ENCODE measurements at places on chromosomes 1 and 21.
A peak's percentile ranks its signal among the peaks of the same experiment; 100 is the strongest.

DNA sequence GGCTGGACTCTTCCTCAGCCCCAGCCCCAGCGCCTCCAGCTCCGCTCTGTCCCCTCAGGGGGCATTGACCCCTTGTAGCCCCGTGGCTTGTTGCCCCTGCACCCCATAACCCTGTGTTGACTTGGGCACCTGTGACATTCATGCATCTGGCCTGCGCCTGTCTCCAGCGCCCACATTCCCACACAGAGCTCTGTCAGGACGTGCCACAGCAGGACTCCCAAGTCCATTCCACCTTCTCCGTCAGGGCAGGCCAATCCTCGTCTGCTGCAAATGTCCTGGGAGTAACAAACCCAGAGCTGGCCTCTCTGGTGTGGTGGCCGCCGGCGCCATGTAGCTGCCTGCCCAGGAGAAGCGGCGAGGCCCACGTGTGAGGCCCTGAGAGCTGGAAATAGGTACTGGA is 60.6 kb downstream of the AGPAT3 start:
- DNase-seq, result no peak

- DNase-seq, result no peak
Measured at GRCh38 chr1:83692524-83693381, 306.2 kb downstream of the TTLL7 start.

DNA sequence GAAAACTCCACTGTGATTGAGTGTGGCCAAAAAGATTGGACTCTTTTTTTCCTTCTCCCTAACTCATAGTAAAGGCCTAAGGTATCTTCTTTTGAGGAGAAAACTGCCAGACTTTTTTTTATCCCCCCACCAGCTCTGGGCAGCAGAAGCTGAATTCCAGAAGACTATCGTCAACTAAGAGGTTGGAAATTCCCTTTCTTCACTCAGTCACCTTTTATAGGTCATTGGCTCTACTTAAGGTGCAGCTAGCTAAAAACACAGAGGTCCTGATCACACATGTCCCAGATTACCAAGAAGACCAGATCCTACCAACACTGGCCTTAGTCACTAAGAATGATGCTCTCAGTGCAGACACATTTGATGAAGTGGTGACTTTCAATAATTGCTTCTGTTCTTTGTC is 1441.2 kb downstream of the PLA2G4A start:
- DNase-seq, result no peak

DNA sequence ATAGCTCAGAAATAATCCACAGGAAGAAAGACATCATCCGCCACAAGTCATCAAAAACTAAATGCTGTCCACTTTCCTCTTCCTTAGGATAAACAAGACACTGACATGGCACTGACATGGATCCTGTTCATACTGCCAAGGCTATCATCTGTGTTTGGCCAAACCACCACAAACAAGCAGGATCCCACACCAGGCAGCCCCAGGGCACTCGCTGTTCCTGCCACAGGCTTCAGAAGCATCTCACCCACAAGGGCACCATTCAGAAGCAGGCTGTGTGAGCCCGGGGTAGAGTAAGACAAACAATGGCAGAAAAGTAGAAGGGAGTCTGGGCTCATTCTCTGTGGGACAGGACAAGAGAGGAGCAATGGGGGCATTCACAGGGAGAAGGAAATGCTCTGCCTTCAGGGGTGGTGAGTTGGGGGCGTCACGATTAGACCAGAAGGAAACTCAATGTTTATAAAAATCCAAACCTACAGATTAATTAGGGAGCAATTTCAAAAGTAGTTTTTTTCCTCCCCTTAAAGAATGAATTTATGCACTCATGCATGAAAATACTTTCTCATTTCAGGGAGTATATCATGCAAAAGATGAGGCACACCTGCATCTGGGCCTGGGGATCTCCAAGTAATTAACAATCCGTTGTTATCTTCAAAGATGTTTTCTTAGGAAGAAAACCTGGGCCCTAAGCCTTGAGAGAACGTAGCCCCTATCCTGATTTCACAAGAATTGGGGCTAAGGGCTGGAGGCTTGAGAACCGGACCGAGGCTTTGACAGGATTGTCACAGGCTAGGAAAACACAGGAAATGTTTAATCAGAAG is 43.3 kb upstream of the ATP1A1 start:
- DNase-seq, result no peak

- peak; percentile 47 for DNase-seq
Measured at GRCh38 chr1:147641695-147642592, 28.4 kb downstream of the ACP6 start.

DNA sequence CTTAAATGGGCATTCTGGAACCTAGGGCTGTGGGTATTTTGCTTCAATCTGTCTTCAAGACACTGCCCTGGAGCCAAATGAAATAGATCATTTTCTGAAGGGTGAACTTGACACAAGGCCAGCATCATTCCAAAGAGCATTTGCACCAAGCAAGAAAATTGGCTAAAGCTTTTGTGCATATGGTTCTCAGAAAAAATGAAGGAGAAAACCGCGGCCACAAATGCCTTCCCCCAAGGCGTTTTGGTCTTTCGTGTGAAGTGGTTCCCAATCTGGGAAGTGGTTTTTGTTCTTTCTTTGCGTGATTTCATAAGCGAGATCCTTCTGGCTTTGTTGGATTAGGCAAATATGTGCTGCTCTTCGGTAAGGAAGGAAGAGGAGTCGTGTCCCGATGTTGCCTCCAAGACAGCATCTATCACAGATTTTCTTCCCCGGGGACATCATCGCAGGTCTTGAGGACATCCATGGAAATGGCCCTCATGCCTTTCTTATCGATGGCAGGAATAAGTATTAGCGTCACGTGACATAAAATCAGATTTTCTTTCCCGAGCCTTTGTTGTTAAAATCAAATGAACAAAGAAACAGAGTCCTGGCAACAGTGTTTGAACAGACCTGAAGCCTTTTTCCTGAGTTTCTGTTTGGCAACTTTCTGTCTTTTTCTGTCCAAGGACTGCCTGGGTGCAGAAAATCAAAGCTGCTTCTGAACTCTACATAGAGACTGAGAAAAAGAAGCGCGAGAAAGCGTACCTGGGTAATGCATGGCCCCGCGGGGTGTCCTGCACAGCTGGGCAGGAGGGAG is 31.0 kb downstream of the ATP5PO start:
- DNase-seq, result no peak

GRCh38 chr1:3505161-3505560 is 50.7 kb downstream of the ARHGEF16 start:
- DNase-seq, result no peak

- no peak for DNase-seq
Measured at GRCh38 chr1:206550446-206550845, 43.1 kb downstream of the RASSF5 start.

GRCh38 chr1:224433701-224434672 is 610 bp downstream of the WDR26 start:
- DNase-seq, result peak; percentile 17

GRCh38 chr1:224533517-224533916 is 82.6 kb upstream of the CNIH3 start:
- DNase-seq, result no peak

GRCh38 chr1:242554577-242554976 is 30.1 kb upstream of the PLD5 start:
- DNase-seq, result no peak

- no peak for DNase-seq
Measured at GRCh38 chr1:167137332-167137781, 43.5 kb downstream of the STYXL2 start.

- DNase-seq, result no peak
Measured at GRCh38 chr1:68178821-68179490, 53.4 kb downstream of the WLS start.

- DNase-seq, result no peak
Measured at GRCh38 chr1:61921435-61921834, 179.2 kb downstream of the PATJ start.

- DNase-seq, result peak; percentile 59
Measured at GRCh38 chr21:42009018-42009830, 936 bp downstream of the ZBTB21 start.

DNA sequence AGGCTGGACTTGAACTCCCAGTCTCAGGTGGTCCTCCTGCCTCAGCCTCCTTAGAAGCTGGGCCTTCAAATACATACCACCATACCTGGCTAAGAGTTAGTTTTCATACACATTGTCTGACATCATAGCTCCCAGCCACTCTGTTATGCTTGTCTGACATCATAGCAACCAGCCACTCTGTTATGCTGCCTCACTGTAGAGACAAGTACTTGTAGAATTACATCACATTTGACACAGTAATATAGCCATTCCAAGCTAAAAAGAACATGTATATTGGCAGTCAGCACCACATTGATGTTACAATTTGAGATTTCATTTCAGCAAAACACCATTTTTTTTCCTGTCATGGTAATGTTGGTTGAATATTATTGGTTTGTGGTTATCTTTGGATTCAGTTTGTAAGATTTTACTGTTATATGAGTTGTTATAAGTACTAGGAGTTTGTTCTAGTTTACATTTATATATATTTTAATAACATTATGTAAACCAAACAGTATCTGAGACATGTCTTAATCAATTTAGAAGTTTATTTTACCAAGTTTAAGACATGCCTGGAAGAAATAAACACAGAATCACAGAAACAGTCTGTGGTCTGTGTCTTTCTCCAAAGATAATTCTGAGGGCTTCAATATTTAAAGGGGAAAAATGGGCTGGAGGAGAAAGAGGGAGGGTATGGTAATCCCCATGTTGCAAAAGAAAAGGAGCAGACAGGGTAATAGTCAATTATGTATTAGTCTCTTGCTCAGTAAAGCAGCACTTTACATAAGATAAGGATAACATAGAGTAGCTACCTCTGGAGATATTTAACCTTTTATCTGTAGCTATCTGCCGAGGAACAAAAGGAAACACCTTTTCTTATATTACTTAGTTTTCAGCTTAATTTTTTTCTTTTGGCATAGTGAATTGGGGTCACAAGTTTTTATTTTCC is 43.0 kb downstream of the XPR1 start:
- DNase-seq, result no peak

- DNase-seq, result no peak
Measured at GRCh38 chr1:41805771-41806471, 112.8 kb downstream of the HIVEP3 start.

GRCh38 chr1:113191579-113192076 is 118.6 kb downstream of the LRIG2 start:
- peak; percentile 36 for DNase-seq

DNA sequence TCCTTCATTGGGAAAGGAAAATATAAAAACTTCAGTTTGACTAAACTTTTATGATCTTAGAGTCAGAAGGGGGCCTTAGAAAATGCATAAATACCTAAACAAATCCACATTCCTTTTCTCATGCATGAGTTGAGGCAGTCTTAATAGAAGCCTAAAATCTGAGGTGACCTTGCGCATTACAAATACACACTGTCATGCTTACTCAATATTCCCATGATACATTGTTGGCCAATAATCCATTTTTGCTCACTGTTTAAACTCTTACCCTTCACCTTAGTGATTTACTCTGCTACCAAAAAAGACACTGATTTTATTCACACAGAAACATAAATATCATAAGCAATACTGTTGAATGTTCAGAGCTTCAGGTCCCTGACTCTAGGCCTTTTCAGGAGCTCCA is 19.1 kb upstream of the TMCO1 start:
- no peak for DNase-seq

DNA sequence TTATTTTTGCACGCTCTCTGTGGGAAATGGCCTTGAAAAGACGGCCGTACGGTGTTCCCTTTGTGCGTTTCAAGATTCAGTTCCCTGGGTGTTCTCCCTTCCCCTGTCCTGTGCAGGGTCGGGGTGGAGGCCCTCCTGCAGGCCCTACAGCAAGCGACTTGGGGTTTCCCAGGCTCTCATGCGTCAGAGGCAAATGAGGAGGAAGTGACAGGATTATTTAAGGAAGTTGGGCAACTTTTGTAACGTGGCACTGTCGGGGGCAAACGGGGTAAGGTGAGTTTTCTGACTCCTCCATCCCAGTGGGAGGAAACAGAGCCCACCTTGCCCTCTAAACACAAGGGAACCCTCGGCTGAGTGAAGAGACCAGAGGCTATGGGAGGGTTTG is 16.1 kb upstream of the AJAP1 start:
- peak; percentile 56 for DNase-seq

DNA sequence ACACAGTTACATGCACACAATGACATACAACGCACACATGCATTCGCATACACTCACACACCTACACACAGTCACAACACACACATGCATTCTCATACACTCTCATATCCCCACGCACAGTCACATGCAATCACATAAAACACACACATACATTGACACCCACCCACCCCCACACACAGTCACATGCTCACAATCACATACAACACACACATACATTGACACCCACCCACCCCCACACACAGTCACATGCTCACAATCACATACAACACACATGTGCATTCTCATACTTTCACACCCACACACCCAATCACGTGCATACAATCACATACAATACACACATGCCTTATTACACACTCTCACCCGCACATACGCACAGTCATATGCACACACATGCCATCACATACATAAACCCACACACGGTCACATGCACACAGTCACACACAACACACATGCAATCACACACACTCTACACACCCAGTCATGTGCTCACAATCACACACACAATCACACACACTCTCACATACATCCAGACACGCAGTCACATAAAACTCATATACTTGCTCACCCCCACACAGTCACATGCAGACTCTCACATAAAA is 134.3 kb downstream of the CASZ1 start:
- no peak for DNase-seq

DNA sequence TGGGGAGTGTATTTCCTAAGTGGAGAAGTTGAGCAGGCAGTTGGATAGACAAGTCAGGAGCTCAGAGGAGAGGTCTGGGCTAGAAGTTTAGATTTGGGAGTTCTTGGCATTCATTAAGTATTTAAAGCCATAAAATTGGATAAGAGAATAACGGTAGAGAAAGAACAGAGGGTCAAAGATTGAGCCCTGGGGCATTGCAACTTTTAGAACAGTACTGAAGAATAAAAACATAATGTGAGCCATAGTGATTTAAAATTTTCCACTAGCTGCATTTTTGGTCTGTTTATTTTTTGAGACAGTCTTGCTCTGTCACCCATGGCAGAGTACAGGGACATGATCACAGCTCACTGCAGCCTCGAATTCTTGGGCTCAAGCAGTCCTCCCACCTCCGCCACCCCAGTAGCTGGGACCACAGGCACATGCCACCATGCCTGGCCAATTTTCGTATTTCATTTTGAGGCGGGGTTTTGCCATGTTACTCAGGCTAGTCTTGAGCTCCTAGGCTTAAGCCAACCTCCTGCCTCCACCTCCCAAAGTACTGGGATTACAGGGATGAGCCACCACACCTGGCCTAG is 85.9 kb upstream of the SOX13 start:
- DNase-seq, result no peak

- DNase-seq, result peak; percentile 73
Measured at GRCh38 chr1:206479183-206480125, 9.2 kb downstream of the IKBKE start.

- DNase-seq, result no peak
Measured at GRCh38 chr1:205012391-205013140, 30.4 kb upstream of the CNTN2 start.
